ENCODE measurements at places on chromosomes 12 and 14. TPM values are rescaled to one million over a fixed set of nuclear protein-coding genes. Genes with fewer than 3 reads are reported as not detected.

DNA sequence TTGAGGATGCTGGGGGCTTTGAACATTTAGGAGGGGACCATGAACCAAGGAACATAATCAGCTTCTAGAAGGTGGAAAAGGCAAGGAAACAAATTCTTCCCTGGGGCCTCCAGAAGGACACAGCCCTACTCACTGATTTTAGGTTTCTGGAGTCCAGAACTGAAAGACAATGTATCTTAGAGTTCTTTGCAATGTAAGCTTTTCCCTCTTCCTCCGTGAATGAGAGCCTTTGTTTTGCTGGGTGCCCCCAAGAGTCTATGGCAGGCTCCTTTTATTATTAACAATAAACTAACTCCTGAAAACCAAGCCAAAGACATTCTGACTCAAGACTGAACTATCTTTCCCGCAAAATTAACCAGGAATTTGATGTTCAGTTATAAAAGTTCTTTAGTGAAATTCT, 204.1 kb downstream of the STXBP6 start:
- no peak for DNase-seq

DNA sequence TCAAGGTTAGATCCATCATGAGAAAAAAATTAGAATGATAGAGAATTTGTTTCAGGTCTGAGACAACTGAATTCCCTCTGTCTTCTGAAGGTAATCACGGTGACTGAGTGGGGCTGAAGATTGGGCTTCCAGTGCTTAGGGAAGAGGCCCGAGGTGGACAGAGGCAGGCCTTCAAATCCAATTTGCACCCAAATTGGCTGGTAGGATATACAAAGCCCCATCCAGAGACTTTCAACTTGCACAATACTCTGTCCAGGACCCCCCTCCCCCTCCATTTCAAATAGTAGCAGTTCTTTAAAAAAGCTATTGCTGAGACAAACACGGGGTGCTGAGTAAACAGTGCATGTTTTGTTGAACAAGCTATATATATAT, 3.6 kb upstream of the FOXG1 start:
- DNase-seq = no peak

DNA sequence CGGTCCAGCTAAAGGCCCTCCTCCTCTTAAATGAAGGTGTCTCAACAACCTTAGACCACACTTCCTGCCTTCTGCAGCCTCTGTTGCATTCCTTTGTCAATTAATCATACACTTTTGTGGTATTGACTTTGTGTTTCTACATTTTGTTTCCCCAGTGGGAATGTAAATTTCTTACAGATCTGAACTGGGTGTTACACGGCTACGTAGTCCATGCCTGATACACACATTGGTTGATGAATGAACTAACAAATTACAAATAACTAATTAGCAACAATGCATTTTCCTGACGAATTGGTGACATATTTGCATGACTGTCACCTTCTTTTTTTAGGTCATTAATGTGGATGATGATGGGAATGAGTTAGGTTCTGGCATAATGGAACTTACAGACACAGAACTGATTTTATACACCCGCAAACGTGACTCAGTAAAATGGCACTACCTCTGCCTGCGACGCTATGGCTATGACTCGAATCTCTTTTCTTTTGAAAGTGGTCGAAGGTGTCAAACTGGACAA, 15.2 kb upstream of the CCT2 start:
- no peak for DNase-seq

GRCh38 chr14:28746247-28746646, 20.3 kb upstream of the FOXG1 start:
- no peak for DNase-seq

DNA sequence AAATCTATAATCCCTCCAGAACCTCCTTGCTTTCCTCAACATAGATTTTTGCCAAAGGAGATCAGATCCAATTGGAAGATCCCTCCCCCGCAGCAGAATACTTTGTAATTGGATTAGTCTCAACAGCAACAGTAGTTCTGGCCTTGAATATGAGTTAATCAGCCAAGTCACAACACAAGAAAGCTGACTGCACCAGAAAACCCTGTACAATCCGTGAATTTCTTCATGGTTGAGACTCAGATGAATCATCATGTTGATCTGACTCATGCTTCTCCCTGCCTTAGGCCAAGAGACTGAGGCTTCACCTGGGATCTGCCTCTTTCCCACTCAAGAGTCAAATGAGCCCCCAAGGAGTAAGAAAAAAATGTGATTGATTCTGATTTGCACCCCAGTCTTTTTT, 3.0 kb upstream of the METTL17 start:
- no peak for DNase-seq

DNA sequence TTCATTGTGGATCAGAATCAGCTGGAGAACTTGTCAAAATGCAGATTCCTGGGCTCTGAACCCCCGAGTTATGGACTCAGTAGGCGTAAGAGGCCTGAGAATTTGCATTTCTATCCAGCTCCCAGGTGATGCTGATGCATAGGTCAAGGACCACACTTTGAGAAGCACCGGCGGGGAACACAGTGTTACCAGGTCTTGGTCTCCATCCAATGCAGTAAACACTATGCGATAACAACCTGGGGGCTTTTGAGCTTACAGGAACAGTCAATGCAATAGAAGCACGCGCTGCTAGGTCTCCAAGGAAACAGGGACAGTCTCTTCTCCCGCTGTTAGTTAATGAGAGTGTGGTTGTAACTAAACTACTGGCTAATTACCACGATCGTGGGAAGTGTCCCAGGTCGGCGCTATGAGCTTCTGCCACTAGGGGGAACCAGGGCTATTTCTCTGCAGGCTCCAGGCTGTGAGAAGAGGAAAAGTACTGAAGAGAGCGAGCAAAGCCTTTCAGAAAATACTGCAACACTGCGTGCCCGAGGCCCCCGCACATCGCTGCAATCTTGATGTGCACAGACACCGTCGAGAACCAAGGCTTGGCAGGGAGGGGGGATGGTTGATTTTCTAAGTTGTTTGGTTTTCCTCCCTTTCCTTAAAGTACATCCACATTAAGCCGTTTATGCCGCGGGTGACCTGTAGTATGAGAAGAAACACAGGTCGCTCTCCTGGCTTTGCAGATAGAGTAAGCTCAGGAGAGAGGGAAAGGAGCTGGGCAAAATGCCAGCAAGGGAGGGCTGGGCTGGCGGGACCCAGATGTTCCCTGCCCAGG, 52.0 kb upstream of the KCNA1 start:
- DNase-seq = no peak

HNF1A gene
- 13.3 TPM for polyA plus RNA-seq

SLC25A47 gene
- not detected for polyA plus RNA-seq

LYSET gene
- 37.7 TPM for polyA plus RNA-seq

HOXC6 gene
- 49.3 TPM for polyA plus RNA-seq

CLEC4D gene
- 0.49 TPM for polyA plus RNA-seq

CIDEB gene
- polyA plus RNA-seq = 20.2 TPM

SLC10A1 gene
- polyA plus RNA-seq = 0.20 TPM

MSRB3 gene
- 23.4 TPM for polyA plus RNA-seq

Data from left renal pelvis (tissue), 4 donors.